ENCODE measurements at places on chromosomes 2 and 18. TPM values are rescaled to one million over a fixed set of nuclear protein-coding genes. Genes with fewer than 3 reads are reported as not detected.
A peak's percentile ranks its signal among the peaks of the same experiment; 100 is the strongest.

DNA sequence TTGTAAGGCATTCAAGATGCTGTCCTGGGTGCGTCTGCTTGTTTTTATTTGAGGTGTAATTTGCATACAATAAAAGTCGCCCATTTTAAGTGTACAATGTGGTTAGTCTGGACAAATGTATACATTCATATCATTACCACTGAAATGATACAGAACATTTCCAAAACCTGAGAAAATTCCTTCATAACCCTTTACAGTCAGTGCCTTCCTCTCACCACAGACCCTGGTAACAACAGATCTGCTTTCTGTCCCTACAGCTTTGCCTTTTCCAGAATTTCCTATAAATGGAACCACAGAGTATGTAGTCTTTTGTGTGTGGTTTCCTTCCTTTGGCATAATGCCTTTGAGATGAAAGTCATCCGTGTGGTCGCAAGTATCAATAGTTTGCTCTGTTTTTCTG is 45.8 kb upstream of the NFU1 start:
- H3K36me3 ChIP-seq, result peaks cover 20% of the 10 kb centered on the region
- DNase-seq, result no peak
- H3K27me3 ChIP-seq, result no peaks in the 10 kb centered on the region

- no peaks in the 10 kb centered on the region for H3K36me3 ChIP-seq
- H3K27ac ChIP-seq, result no peak overlapping the region
- H3K4me3 ChIP-seq, result no peak overlapping the region
- H3K27me3 ChIP-seq, result peaks cover 2% of the 10 kb centered on the region
These were observed 294.6 kb downstream of the LRATD1 start for GRCh38 chr2:14927021-14927564.

GRCh38 chr2:46706264-46706983 is 209.2 kb downstream of the MCFD2 start:
- H3K27ac ChIP-seq, result no peak overlapping the region
- no peaks in the 10 kb centered on the region for H3K27me3 ChIP-seq
- H3K36me3 ChIP-seq, result peaks cover 2% of the 10 kb centered on the region

Gene LHCGR
- not detected for total RNA-seq

DNA sequence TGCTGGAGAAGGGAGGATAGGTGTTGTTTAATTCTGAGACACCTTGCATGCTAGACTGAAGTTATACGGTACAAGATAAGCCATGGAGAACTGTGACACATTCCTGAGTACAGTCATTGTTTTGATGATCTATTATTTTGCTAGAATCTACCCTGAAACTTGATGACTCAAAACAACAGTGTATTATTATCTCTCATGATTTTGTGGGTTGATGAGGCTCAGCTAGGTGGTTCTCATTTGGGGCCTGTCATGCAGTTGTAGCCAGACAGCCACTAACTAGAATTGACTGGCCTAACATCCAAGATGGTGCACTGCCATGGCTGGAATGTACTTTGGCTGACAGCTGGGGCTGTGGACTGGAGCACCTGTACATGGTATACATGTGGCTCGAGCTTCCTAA is 5.4 kb upstream of the IL1R1 start:
- peak overlapping the region; percentile 62 for H3K27ac ChIP-seq
- peaks cover 26% of the 10 kb centered on the region for H3K27me3 ChIP-seq
- H3K4me1 ChIP-seq, result peaks cover 39% of the 10 kb centered on the region
- H3K36me3 ChIP-seq, result peaks cover 6% of the 10 kb centered on the region
- DNase-seq, result peak; percentile 72

Gene FAM228A
- not detected for total RNA-seq

GRCh38 chr18:46250812-46251173 is 146.6 kb downstream of the HAUS1 start:
- peak overlapping the region; percentile 88 for H3K27ac ChIP-seq
- H3K27me3 ChIP-seq, result no peaks in the 10 kb centered on the region
- H3K4me3 ChIP-seq, result no peak overlapping the region
- H3K36me3 ChIP-seq, result peaks cover 27% of the 10 kb centered on the region

Gene ERICH2
- total RNA-seq, result not detected

DNA sequence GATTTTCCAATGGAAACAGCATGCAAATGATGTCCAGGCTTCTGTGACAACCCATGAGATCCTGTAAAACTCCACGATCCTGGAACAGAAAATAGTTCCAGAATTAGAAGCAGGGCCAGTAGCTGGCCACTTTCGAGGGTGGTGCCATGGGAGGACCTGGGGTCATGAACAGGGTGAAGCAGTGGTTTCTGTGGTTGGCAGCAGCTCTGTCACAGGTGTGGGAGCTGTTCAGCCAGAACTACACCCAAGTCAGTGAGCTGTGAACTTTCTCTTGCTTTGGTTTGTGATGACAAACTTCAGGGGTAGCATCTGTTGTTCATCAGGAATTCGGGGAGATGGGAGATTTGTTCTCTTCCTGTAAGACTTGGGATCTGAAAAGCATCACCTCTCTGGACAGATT is 314.4 kb upstream of the NT5C1B start:
- no peak overlapping the region for H3K4me3 ChIP-seq
- H3K27ac ChIP-seq, result no peak overlapping the region
- DNase-seq, result no peak
- peaks cover 5% of the 10 kb centered on the region for H3K36me3 ChIP-seq

DNA sequence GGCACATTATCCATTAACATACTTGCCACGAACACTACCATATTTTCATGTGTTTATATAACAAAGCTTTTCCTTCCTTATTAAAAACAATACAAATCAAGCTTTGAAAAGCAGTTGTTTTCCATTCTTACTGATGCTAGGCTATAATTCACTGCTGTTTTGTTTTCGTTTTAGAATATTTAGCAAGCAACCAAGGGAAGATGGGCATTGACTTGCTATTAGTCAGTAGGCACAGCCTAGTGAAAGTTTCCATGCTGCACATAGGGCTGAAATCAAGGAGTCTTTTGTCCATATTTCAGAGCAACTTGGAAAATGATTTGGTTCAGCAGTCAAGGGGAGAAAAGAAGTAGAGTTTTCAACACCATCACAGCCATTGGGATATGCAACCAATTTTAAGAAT is 31.3 kb downstream of the BCL2 start:
- peaks cover 11% of the 10 kb centered on the region for H3K4me1 ChIP-seq
- no peak for DNase-seq
- H3K36me3 ChIP-seq, result peaks cover 43% of the 10 kb centered on the region
- H3K27me3 ChIP-seq, result no peaks in the 10 kb centered on the region

Gene HOXD9
- not detected for total RNA-seq

DNA sequence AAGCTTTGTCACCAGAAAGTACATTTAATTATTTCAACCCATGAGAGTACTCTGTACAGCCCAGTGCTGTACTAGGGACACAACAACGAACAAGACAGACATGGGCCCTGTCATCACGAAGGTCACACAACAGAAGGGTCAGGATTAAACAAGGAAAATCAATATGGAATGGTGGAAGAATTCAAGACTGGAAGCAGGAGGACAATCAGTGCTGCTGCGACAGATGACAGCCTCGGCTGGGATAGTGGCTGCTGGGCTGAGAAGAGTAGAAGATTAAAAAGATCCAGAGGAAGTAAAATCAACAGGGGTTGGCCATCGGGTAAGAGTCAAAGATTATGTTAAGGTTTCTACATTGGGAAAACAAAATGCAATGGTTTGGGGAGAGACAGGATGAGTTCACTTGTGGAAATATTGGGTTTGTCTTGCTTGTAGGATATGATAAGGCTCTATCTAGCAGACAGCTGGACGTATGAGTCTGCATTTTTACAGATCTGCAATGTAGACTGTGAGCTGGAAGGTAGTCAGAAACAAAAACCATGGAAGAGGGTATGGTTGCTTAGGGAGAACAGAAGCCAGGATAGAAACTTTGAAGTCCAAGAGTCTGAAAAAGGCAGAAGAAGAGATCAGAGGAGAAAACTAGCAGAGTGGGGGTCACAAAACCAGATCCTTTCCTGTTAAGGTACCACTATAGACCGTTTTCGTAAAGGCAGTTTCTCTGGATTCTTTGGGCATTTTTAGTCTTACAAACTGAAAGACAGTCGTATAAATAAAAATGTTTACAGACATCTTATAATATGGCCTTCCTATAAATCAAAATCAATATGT is 84.1 kb downstream of the PRELID3A start:
- H3K27ac ChIP-seq, result no peak overlapping the region
- H3K27me3 ChIP-seq, result no peaks in the 10 kb centered on the region
- DNase-seq, result no peak

Gene CNGA3
- not detected for total RNA-seq
